LoVo (cell line): ENCODE measurements at places on chromosomes 7 and 10.
A peak's percentile ranks its signal among the peaks of the same experiment; 100 is the strongest.

GRCh38 chr7:127850195-127850594 lies 181.0 kb downstream of the LRRC4 start:
- DNase-seq = no peak

DNA sequence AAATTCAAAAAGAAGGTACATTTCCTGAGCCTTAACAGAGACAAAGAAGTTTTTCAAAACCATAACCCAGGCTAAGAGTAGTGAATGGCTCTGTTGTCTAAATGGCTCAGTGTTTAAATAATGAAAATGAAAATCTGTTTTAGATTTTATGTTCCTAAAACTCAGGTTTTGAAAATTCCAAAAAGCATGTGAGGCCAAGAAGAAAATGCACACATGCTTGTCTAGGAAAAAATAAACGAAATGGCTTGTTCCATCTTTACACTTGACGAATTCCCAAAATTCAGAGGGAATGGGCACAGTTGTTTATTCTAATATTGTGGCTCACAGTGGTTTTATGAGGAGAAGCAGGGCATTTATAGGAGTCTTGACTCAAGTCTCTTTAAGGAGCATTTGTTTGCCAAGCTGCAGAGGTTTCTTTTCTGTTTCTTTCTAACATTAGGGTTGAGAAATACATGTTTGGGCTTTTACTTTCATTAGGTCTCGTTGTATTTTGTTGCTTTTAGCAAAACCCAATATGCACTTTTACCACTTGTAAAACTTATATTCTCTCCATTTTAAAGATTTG lies 527.6 kb upstream of the ANKRD30A start:
- no peak for DNase-seq

GRCh38 chr7:35035511-35035961 lies 1.7 kb downstream of the DPY19L1 start:
- DNase-seq = peak; percentile 12

GRCh38 chr7:26511866-26512265 lies 220.2 kb downstream of the SNX10 start:
- DNase-seq = no peak

DNA sequence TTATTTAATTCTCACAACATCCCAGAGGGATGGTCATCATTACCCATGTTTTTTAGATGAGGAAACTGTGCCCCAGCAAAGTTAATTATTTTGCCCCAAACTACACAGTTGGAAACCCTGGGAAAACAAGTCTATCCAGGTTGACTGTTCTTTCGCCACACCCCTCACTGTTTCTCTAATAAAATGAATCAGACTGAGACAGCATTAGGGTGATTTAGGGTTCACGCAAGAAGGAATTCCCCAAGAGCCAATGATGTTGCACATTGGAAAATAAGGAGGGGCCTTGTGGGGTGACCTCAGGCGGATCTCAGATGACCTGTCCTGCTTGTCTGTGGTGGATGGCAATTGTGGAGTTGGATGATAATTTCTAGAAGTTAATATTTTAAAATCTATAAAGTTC lies 135.7 kb upstream of the TBX20 start:
- peak; percentile 9 for DNase-seq

GRCh38 chr7:48643431-48644013 lies 280.8 kb upstream of the CDC14C start:
- DNase-seq = no peak

DNA sequence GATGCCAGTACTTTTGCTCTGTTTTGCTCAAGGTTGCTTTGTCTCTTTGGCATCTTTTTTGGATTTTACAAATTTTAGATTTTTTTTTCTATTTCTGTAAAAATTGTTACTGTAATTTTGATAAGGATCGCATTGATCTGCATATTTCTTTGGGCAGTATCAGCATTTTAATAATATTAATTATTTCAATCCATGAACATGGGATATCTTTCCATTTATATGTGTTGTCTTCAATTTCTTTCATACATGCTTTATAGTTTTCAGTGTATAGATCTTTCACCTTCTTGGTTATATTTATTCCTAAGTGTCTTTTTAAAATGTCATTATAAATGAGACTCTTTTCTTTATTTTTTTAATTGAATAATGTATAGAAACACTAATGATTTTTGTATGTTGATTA lies 301.6 kb upstream of the SEMA3D start:
- no peak for DNase-seq

DNA sequence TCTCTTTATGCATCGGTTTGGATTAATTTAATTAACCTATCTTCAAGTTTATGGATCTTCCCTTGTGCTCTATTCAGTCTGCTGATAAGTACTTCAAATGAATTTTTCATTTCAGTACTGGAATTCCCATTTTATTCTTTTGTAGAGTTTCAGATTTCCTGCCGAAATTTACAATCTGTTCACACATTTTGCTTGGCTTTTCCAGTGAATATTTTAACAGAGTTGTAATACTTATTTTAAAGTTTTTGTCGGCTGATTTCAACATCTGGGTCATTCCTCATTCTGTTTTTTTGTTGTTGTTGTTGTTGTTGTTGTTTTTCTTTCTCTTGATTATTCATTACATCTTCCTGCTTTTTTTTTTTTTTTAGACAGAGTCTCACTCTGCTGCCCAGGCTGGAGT lies 89.9 kb upstream of the KCNMA1 start:
- DNase-seq = no peak

DNA sequence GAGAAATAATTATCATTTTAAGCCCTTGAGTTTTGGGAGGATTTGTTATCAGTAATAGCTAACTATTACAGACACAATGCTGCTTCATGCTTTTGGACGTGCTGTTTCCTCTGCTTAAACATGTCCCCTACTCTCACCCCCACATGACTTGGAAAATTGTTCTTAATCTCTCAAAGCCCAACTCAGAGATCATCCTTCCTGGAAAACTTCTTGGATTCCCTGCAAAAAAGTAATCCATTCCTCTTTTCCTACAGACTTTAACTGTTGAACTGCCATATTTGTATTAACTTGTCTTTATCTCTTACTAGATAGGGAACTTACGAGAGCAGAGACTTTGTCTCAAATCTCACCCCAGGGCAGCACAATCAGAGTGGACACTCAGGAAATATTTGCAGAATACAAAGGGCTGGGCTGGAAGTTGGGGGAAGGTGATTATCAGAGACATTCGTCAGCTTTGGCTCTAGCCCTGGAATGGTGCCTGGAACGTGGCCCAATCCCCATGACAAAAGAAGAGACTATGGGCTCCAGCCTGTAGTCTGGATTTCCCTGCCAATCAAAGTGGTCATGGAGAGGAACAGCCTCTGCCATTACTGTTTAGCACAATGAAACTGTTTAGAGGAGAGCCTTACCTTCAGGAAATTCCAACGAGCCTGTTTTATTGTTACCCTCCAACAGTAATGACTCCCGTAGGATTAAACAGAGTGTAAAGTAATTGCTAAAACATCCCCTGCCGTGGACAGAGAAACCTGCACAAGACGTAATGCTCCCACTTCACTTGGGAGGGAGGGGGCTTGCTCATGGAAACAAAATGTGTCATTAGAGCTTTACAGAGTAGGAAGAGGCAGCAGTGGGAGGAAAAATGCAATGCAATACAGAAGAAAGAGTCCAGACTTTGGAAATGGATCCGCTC lies 140.4 kb upstream of the AUTS2 start:
- DNase-seq = no peak

DNA sequence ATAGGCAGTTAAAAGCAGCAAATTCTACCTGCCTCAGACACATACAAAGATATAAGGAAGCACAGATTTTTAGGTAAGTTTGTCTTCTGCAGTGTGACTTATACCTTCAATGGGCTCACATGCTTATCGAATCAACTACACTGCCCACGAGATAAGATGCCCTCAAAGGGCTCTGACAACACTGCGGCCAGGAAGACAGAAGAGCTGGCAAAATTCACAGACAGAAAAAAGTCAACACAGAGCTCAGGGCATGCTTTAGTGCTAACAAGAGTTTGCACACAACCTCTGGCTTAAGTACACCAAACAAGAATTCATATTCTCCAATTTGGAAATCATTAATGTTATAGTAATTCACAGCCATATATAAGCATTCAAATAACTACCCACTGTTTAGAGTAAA lies 62.3 kb downstream of the LARP4B start:
- no peak for DNase-seq

DNA sequence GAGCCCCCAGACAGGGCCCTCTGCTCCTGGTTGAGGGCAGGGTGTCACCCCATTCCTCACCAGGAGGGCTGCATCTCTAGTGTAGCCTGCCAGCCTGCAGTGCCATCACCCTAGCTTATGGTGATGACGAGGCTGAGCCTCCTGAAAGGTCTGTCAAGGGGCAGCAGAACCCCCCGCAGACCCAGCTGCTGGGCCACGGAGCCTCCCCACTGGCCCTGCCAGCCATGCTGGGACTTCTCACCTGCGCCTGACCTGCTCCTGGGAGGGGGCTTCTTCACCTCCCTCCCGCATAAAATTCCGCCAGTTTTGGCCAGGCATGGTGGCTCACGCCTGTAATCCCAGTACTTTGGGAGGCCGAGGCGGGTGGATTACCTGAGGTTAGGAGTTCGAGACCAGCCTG lies 40.4 kb upstream of the RASGEF1A start:
- no peak for DNase-seq

DNA sequence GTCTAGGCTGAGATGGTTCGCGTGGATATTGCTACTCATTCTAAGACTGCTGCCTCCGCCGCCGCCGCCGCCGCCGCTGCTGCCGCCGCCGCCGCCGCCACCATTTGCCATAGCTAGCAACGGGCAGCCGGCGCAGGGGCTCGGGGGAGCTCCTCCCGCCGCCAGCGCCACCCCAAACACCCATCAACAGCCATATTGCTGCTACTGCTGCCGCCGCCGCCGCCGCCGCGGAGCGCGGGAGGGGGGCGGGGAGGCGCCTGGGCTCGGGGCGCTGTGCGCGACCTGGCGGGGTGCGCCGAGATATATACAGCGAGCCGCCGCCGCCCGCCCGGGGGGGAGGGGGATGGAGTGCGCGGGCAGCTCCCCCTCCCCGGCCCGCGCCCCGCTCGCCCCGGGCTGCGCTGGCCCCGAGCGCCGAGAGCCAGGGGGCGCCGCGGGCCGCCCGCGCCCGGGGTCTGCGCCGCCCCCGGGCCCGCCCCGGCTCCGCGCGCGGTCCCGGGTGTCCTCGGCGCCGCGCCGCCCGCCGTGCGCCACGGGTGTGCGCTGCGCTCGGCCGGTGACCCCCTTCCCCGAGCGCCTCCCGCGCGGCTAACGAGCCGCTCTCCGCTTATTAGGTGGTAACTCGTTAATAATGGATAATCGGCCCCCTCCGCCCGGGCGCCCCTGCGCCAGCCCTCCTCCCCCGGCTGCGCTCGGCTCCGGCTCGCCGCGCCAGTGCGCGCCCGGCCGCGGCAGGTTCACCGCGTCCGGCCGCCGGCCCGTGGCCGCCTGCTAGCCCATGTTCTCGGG lies at the start of gene KCNMA1:
Gene KCNMA1, minus strand, starts transcription at position 277 of the 789 bp plus-strand sequence.
- DNase-seq = no peak

DNA sequence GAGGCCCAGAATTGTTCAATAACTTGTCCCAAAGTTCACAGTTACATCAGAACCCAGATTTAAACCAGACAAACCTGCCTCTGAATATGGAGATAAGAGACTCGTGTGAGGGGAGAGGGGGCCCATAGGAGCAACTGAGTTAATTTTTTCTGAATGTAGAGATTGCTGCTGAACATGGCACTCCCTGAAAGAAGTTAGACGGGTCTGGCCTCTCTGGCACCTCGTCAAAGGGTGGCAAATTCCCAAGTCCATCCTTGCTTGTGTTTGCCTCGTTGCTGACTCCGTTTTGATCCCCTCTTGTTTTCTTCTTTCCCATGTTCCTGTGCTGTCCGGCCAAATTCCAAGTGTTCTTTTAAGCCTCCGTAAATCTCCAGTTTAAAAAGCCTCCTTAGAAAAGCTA lies 35.2 kb upstream of the YAE1 start:
- DNase-seq = no peak

DNA sequence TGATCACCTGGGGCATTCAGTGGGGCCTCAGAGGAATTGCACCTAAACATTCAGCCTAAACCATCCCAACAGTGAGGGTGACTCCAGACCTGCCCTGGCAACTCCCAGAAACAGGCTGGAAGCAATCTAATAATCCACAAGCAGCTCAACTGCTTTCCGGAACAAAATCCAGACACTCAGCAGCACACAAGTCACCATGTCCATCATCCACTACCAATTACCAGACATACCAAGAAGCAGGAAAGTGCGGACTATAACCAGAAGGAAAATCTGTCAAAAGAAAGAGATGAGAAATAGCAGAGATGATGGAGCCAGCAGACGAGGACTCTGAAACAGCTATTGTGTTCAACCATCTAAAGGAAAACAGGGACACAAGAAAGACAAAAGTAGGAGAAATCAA lies 342.6 kb upstream of the ZMIZ1 start:
- no peak for DNase-seq

- DNase-seq = no peak
Observed at GRCh38 chr10:64484811-64485330, 963.7 kb downstream of the REEP3 start.

DNA sequence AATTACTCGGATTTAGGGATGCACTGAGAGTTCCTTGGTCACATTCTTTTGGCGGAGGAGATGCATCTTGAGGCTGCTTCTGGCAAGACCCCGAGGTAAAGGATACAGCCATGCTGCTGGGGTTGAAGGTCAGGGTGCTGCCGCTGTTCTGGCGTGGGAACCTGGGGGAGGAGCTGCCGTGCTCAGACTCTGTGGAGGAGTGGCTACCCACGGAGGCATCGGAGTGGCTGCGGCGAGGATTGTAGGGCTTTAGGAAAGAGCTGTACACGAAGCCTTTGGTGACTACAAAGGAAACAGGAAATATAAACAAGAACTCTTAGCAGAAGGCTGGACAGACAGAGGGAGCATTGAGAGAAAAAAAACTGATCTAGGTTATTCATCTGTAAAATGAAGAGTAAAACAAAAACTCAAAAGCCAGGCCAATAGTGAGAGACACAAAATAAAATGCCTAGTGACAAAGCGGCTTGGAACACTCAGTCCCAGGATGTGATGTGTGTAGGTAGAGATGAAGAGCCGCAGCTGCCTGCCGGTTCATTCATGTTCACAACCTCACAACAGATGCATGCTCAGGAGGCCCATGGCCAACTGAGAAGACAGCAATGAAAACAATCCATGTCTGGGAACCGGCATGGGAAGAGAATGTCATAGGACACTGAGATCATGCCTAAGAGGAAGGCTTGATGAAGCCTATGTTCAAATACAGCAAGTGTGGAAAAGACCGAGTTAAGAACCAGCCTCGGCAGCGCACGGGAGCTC lies 97.8 kb downstream of the ABCC2 start:
- DNase-seq = no peak

- no peak for DNase-seq
Observed at GRCh38 chr10:129792864-129793263, 171.2 kb downstream of the EBF3 start.

GRCh38 chr10:110634527-110635209 lies 9.5 kb upstream of the RBM20 start:
- peak; percentile 63 for DNase-seq

GRCh38 chr7:30466266-30466665 lies 12.3 kb downstream of the NOD1 start:
- no peak for DNase-seq
